Stimulated activated CD4-positive, alpha-beta T cell treated with anti-CD3 and anti-CD28 coated beads, TNF-alpha, amount 100 ng/mL, for 48 hours (primary cell): ENCODE measurements at places on chromosomes 12 and 14.

- no peak for DNase-seq
Observed at GRCh38 chr12:53227836-53228235, 4.2 kb downstream of the RARG start.

DNA sequence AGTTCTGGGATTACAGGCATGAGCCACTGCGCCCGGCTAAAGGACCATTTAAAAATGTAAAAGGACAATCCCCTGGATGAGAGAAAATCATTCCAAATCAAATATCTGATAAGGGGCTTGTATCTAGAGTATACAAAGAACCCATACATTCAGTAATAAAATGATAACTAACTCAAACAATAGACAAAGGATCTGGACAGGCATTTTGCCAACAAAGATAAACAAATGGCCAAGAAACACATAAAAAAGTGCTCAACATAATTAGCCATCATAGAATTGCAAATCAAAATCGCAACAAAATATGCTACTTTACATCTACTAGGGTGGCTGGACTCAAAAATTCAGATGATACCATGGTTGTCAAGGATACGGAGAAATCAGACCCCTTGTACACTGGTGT, 8.5 kb upstream of the BICD1 start:
- DNase-seq, result no peak

GRCh38 chr12:102883204-102883799, 33.7 kb downstream of the PAH start:
- DNase-seq, result no peak

DNA sequence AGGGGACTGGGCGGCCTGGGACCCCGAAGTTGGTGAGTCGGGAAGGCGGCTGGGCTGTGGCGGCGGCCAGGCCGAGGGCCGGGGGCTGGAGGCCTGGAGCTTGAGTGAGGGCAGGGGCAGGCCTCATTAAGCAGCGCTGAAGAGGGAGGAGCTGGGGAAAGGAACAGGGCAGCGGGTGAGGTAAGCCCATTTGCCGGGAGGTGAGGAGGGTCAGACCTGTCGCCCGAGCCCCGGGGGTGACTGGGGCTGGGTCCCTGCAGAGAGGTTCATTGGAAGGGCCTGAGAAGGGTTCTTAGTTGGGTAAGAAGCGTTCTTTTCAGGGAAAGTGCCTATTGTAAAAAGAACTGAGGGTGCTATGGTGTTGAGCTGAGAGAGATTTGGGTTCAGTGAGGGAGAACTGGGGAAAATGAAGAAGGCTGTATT, 441 bp downstream of the RAB5B start:
- peak; percentile 48 for DNase-seq

DNA sequence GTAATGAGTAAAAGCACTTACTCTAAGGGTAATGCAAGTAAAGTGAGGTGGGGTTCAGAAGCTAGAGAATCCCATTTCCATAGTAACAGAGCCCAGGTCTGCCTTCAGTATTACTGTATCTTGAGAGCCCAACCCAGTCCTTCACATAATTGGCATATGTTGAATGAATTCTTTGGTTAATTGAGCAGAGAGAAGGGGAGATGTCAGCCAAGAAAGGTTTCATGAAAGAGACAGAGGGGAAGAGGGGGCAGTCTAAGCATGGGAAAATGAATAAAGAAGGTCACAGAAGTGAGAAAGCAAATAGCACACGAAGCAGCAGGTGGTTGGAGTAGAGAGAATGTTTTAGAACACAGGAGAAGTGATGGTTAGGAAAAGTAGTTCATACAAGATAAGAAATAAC, 371.1 kb downstream of the SEC23A start:
- no peak for DNase-seq

DNA sequence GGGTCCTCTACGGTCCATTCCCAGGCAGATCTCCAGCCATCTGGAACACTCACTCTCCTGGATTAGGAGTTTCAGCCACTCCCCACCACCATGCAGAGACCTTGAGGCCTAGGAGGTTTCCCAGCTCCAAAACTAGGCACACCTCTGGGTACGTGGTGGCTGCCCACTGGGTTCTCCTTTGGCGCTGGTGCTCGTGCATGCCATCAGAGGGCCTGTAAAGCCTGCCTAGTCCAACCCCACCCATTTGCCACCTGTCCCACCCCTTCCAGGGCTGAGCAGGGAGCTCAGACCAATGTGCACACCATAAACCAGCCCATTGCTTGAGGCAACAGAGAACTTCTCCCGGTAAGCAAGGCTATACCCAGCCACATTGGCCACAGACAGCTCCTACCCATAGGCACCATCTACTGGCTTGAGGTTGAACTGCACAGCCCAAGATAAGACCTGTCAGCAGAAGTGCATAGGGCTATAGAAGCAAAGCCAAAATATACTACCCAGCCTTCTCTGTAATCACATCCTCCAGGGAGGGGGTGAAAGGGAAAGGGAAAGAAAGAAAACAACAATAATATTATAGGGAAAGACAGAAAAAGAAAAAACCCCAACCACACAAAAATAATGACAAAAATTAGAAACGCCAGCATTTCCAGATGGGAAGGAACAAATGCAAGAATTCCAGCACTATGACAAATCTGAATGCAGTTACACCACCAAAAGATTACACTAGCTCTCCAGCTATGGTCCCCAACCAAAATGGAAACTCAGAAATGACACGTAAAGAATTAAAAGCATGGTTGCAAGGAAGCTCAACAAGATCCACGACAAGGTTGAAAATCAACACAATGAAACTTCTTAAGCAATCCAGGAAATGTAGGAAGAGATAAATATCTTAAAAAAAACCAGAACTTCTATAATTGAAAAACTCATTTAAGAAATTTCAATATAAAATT, 111.9 kb upstream of the CCDC175 start:
- peak; percentile 4 for DNase-seq
